Neural progenitor cell (in vitro differentiated cells): ENCODE measurements at places on chromosomes 4 and X. TPM values are rescaled to one million over a fixed set of nuclear protein-coding genes. Genes with fewer than 3 reads are reported as not detected.

RAB33A gene
- 4.4 and 5.1 TPM in 2 replicates for total RNA-seq

GPM6B gene
- total RNA-seq = 49.6 and 69.2 TPM in 2 replicates

CXorf65 gene
- not detected in 2 replicates for total RNA-seq

SERTM2 gene
- total RNA-seq = 0.50 and 0.51 TPM in 2 replicates

PCDH7 gene
- 7.9 and 8.1 TPM in 2 replicates for total RNA-seq

TGIF2LX gene
- total RNA-seq = not detected in 2 replicates

UBE2D3 gene
- 472 and 573 TPM in 2 replicates for total RNA-seq

ITM2A gene
- total RNA-seq = 1.8 and 2.2 TPM in 2 replicates

DNA sequence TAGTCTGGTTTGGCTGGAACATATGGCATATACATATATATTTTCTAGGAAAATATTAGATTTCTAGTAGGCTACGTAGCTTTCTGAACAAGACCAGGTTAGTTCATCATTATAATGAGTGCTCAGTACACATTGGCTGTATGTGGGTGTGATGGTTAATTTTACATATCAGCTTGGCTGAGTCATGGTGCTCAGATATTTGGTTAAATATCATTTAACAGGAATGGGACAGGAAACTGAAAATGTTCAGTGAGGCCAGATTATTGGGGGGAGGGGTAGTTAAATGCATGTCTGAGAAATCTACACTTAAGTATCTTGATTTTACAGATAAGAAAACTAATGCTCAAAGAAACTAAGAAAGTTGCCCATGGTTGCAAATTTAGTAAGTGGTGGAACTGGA, 160.1 kb downstream of the RBMX2 start:
- H3K36me3 ChIP-seq = no peaks in the 10 kb centered on the region
- DNase-seq = no peak
- H3K27me3 ChIP-seq = no peaks in the 10 kb centered on the region
- H3K4me1 ChIP-seq = no peaks in the 10 kb centered on the region
- no peak overlapping the region for H3K4me3 ChIP-seq
- H3K27ac ChIP-seq = no peak overlapping the region

DNA sequence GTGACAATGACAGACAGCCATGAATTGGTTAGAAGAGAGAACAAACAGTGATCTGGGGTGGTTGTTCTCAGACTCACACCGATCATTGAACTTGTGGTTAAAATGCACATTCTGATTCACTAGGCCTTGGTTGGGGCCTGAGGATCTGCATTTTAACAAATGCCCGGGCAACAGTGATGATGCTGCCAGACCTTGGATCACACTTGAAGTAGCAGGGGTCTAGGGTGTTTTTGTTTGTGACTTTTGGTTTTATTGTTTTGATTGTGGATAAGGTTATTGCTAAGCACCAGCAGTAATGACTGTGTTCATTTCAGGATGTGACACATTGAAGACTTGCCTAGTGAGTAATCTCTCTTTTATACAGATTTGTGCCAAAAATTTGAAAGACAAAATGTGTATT, 36.5 kb downstream of the TXLNG start:
- no peak overlapping the region for H3K4me3 ChIP-seq
- peaks cover 9% of the 10 kb centered on the region for H3K36me3 ChIP-seq
- no peak for DNase-seq
- no peaks in the 10 kb centered on the region for H3K4me1 ChIP-seq

- H3K4me1 ChIP-seq = no peaks in the 10 kb centered on the region
- H3K27ac ChIP-seq = no peak overlapping the region
- peaks cover 7% of the 10 kb centered on the region for H3K27me3 ChIP-seq
- peak; percentile 71 for DNase-seq
Observed at GRCh38 chr4:111283066-111283677, 660.3 kb upstream of the PITX2 start.

- no peaks in the 10 kb centered on the region for H3K36me3 ChIP-seq
- no peak overlapping the region for H3K4me3 ChIP-seq
- no peak overlapping the region for H3K27ac ChIP-seq
- no peaks in the 10 kb centered on the region for H3K27me3 ChIP-seq
- H3K4me1 ChIP-seq = peaks cover 5% of the 10 kb centered on the region
Observed at GRCh38 chr4:135244056-135244455, 1042.5 kb upstream of the PABPC4L start.

GRCh38 chr4:94507708-94508107, 56.0 kb downstream of the PDLIM5 start:
- no peak for DNase-seq
- no peaks in the 10 kb centered on the region for H3K4me1 ChIP-seq
- H3K27ac ChIP-seq = no peak overlapping the region
- no peaks in the 10 kb centered on the region for H3K36me3 ChIP-seq
- H3K4me3 ChIP-seq = no peak overlapping the region

GRCh38 chrX:115392871-115393270, 103.4 kb downstream of the LUZP4 start:
- H3K36me3 ChIP-seq = no peaks in the 10 kb centered on the region
- no peak for DNase-seq
- no peak overlapping the region for H3K27ac ChIP-seq
- peaks cover 7% of the 10 kb centered on the region for H3K4me1 ChIP-seq
- no peaks in the 10 kb centered on the region for H3K27me3 ChIP-seq

DNA sequence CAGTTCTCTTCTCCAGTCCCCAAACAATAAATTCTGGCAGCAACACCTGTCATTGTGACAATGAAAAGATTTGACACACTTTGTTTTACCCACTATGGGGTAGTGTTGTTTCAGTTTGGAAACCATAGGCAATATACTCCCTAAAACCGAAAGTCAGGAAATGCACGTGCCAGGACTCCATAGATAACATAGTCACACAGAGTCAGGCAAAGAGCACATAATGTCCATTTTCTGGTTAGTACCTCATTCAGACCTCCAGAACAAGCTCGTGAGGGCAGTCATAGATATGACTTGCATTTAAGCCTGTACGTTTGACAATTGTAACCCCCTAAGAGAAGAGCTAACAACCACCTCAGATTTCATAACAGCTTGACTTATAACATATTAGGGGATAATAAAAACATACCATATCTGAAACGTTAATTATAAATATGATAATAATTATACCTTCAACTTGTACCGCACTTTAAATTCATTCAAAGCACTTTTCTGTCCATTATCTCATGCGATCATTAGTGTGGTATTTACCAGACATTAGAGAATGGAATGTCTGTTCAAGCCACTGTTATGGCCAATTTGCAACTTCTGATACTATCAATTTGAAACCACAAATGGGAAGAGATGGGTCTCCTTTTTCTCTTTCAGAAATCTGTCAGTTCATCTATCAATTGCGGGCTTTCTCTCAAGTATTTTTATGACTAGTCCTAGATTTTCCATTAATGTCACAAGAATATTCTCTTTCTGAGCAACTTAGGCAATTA, 147.4 kb downstream of the LDB2 start:
- no peak overlapping the region for H3K4me3 ChIP-seq
- no peaks in the 10 kb centered on the region for H3K36me3 ChIP-seq
- no peaks in the 10 kb centered on the region for H3K27me3 ChIP-seq
- DNase-seq = no peak
